ENCODE measurements at places on chromosomes 4 and X.

DNA sequence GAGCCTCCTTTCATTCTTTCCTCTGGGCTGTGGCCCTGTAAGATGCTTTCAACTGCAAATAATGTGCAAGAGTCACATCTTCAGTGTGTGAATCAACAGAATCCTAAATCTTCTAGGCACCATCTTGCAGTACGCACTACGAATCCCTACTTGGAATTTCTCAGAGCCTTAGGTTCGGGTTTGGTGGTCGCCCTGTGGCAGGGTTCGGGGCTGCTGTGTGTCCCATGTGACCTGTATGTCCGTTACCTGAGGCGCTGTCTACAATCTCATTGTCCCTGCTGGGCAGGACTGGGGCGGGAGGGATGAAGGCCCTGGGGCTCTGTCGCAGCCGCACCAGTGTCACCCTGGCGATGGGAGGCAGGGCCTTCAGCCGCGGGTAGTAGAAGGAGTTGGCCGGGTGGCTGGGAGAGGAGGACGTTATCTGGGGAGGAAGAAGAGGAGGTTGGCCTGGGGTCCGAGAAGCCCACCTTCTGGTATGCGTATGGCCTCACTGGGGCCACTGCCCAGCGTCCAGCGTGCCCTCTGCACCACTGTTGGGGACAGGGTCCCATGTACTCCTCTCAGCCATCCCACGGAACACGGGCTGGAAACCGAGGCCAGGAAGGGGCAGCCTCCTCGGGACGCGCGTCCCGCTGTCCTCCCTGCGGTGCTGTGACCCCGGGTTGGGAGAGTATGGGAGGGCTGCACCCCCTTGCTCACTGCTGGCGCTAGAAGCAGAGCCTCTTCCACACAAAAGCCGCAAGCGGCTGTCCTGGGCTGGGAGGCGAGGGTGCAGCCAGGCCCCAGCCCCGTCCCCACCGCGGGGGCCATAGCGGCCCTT lies 2.0 kb downstream of the SPON2 start:
- no peak for DNase-seq

- no peak for DNase-seq
Measured at GRCh38 chrX:8201896-8202331, 30.8 kb upstream of the VCX2 start.

DNA sequence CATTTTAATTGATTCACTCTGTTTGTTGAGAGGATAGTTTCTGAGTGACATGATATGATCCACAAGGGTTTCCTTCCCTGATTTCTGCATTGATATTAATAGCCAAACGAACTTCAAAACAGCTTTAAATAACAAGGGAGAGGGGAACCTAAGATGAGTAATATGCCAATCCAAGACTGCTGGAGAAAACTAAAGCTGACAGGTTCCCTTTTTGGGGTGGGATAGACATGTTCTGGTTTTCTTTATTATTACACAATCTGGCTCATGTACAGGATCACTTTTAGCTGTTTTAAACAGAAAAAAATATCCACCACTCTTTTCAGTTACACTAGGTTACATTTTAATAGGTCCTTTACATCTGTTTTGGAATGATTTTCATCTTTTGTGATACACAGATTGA lies 182.2 kb downstream of the AR start:
- DNase-seq, result no peak

- no peak for DNase-seq
Measured at GRCh38 chr4:181798536-181798935, 444.7 kb upstream of the TENM3 start.

- no peak for DNase-seq
Measured at GRCh38 chr4:157889788-157890187, 283.0 kb downstream of the GASK1B start.

GRCh38 chr4:7649741-7650531 lies 215.2 kb upstream of the PSAPL1 start:
- no peak for DNase-seq

GRCh38 chr4:177155454-177155853 lies 154.2 kb upstream of the NEIL3 start:
- no peak for DNase-seq

DNA sequence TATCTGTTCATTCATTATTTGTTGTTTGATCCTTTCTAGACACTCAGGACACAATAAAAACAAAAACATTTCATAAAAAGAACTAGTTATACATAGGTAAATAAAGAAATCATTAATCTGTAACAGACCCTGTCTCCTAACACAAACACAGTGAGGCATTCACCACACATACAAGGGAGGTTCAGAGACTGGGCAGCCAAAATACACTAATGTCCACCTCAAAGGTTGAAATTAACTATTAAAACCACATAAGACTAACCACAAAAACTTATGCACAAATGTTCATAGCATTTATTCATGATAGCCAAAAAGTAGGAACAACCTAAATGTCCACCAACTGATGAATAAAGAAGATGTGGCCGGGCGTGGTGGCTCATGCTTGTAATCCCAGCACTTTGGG lies 7.8 kb downstream of the PAPSS1 start:
- no peak for DNase-seq

- no peak for DNase-seq
Measured at GRCh38 chr4:80187677-80188076, 9.6 kb upstream of the PRDM8 start.

DNA sequence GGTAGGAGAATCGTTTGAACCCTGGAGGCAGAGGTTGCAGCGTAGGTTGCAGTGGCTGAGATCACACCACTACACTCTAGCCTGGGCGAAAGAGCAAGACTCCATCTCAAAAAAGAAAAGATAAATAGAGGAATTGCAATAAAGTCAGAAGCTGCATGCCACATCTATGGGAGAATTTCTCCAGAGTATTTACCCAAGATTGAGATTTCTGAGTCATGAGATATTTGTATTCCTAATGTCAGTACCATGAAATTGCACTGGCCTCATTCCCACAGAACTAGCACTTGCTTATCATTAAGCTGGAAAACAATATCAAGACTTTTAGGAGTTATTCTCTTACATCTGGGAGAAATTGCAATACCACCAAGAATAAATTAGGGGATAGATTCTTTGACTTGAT lies 37.4 kb downstream of the ASIC5 start:
- no peak for DNase-seq

Measured in hematopoietic multipotent progenitor cell treated with erythropoietin and hydrocortisone succinate and interleukin-3 and kit ligand, for 15 days (in vitro differentiated cells).